ENCODE measurements at places on chromosomes 5 and 9.

DNA sequence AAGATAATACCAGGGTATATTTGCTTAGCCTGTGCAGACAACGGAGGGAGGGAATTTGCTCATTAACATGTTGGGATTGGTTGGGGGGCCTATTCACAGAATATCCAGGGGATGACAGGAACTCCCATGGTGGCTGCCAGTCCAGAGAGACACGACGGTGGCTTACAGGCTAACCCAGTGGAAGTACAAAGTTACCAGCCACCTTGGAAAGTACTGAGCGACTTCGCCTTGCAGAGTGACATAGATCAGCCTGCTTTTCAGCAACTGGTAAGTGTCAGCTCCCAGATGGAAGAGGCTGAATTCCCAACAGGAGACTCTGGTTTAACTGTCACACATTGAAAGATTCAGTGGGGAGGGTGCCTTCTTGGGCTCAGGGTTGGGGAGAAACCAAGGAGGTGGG is 7.9 kb downstream of the ISL1 start:
- DNase-seq = no peak

DNA sequence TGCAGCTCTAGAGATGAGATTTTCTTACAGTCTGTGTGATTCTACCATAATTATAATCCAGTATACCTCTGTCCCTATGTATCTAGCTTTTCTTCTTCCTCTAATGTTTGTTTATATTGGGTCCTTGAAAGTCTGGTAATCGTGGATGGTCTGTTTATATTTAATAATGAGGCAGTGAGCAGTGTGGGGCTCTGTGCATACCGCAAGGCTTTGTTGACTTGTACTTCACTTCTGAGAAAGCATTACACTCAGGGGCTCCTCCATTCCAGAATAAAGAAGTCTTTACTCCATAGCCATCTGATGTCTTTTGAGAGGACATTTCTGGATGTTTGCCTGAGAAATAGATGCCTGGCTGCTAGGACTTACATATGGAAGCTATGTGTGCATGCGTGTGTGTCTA is 4.5 kb upstream of the MPDZ start:
- DNase-seq = no peak

DNA sequence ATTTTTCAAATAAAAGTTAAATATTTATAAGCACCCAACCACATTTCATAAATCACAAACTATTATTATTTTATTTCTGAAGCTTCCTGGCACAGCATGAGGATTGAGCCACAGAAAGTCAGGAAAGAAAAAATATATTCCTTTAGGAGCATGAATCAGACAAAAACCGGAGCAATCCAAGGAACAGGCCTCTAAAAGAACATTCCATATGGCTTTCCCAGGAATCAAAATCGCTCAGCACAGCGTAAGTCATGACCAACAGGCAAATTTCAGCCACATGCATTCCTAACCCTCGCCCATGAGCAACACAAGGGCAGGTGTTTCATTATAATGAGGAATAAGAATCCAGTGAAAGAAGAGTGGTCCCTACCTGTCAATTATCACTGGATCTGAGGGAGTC is 26.7 kb downstream of the EBF1 start:
- DNase-seq = no peak

GRCh38 chr5:9781275-9781674 is 151.1 kb upstream of the TAS2R1 start:
- DNase-seq = no peak

DNA sequence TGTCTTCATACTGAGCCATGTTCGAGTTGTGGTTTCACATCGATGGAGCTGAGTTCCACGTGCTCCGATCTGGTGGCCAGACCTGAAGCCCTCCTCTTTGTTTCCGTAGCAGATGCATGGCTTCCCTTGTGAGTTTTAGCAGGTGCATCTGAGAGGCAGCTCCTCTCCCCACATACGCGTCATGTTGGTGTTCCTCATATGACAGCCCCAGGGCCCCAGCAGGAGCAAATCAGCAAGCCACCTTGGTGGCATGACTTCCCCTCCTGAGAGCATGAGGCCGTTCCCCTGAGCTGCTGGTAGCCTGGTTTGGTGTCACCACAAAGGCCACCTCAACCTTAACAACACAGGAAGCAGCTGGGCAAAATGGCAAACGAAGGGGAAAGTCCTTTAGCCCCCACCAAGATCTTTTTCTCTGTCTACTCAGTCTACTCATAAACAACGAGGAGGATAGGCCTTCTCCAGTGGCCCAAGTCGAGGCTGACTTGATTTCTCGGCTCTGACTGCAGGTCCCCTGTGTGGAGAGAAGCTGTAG is 5.9 kb downstream of the CYFIP2 start:
- DNase-seq = peak; percentile 91

GRCh38 chr5:171600741-171601265 is 181.4 kb downstream of the FGF18 start:
- DNase-seq = no peak

- no peak for DNase-seq
These were observed 250.2 kb upstream of the RFX3 start for GRCh38 chr9:3775968-3776367.

GRCh38 chr5:83577036-83577636 is 105.6 kb downstream of the VCAN start:
- DNase-seq = no peak

DNA sequence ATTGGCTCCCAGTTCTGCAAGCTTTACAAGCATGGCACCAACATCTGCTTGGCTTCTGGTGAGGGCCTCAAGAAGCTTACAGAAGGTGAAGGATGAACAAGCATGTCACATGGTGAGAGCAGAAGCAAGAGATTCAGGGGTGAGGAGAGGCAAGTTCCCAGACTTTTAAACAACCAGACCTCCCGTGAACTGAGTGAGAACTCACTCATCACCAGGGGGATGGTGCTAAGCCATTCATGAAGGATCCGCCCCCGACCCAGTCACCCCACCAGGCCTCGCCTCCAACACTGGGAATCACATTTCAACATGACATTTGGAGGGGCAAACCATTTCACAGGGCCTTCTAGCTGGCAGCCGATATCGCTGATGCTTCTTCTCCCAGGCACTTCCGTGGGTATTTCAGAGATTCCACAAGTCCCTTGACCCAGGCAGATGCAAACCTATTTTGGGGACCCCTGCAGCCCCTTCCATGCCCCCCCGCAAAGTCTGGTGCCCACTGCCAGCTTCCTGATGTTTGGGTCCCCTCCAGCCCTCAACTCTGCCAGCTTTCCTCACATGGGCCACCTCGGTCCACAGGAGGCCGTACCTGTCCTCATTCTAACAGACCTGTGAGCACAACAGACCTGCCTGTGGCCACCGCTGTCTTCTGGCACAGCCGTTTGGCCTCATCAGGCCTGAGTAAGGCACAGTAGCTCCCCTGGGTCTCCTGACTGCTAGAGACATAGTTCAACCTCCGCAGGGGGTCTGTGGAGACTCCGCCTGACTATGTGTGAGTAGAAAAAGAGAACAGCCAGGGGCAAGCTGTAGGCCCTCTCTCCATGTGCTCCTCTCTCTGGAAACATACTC is 60.7 kb upstream of the ANGPTL2 start:
- no peak for DNase-seq

GRCh38 chr5:111639912-111640311 is 117.1 kb downstream of the NREP start:
- DNase-seq = no peak

- DNase-seq = no peak
These were observed 46.8 kb downstream of the NIPSNAP3B start for GRCh38 chr9:104810421-104811339.

DNA sequence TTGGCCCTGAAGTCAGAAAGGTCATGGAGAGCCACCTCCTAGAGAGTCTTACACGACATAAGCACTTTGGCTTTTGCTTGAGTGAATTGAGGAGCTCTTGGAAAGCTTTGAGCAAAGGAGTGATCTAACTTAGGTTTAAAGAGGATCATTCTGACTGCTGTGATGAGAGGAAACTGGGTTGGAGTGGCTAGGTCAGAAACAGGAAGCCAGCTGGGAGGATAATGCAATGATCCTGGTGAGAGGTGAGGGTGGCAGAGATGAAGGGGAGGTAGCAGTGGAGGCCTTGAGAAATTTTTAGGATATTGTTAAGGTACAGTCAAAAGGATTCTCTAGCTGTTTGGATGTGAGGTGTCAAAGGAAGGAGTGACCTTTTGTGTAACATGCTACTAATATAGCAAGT is 32.2 kb upstream of the ROPN1L start:
- DNase-seq = no peak

- no peak for DNase-seq
These were observed 33.8 kb downstream of the SVEP1 start for GRCh38 chr9:110545705-110546104.

GRCh38 chr9:84921175-84921574 is 251.6 kb downstream of the NTRK2 start:
- no peak for DNase-seq

GRCh38 chr5:127650649-127651048 is 1.8 kb downstream of the CTXN3 start:
- no peak for DNase-seq

DNA sequence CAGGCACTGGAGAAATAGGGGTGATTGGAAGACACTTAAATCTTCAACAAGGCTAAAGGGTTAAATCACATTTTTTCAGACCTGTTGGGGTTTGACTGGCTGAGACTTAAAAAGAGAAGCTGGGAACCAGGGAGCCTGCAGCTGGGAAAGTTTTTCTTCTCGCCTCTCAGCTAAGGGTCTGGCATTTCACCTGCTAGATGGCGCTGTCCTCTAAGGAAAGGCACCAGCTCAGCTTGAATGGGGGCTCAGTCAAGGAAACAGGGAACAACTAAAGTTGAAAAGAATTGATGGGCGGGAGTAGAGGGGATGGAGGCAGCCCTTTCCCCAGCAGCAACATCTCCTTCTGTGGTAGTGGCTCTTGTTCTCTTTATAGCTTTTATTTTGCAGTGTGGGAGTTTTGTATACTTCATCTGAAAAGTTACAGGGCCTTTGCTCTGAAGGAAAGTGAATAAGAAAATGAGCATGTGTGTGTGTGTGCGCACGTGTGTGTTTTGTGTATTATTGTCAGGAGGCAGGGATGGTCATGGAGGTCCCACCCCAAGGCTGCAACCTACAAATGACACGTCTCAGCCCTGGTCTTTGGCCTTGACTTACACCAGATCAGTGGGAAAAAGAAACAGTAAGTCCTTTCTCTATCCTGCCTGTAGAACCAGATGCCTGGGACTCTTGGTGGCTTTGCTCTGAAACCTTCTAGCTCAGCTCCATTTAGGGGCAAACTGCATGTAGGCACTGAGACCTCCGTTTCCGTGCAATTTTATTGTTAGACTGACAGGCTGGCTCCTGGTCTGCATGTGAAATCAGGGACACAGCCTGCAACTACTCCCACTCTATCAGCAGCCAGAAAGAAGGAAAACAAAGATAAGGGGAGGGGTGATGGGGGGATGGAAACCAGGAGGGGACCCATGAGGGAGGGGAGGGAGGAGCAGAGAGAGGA is 316.2 kb upstream of the CLINT1 start:
- peak; percentile 81 for DNase-seq

DNA sequence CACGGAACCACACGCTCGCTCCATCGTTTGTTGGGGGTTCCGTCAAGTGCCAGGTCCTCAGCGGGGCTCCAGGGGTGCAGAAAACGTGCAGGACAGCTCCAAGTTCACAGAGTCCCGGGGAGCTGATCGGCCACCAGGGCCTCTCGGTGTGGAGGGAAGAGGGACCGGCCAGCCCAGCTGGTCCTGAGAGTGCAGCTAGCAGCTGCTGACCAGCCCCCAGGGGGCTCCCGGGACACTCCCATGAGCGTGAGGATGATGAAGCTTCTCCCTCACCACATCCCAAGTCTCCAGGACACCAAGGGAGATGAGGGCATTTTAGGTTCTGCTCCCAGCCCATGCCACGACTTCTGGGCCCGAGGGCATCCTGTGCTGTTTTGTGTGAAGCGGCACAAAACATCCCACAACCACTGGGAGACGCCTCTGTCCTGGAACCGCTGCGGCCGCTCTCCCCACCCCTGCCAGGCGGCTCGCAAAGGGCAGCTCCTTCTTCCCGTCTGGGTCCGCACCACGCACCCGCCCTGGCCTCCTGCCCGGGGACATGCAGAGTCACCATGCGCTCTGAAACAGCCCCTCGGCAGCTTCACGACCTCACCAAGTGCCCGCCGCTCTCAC is 67.5 kb upstream of the IRX4 start:
- DNase-seq = no peak

GRCh38 chr5:143495821-143496275 is 92.4 kb upstream of the NR3C1 start:
- no peak for DNase-seq

GRCh38 chr5:67305913-67306710 is 109.5 kb upstream of the CD180 start:
- DNase-seq = no peak

DNA sequence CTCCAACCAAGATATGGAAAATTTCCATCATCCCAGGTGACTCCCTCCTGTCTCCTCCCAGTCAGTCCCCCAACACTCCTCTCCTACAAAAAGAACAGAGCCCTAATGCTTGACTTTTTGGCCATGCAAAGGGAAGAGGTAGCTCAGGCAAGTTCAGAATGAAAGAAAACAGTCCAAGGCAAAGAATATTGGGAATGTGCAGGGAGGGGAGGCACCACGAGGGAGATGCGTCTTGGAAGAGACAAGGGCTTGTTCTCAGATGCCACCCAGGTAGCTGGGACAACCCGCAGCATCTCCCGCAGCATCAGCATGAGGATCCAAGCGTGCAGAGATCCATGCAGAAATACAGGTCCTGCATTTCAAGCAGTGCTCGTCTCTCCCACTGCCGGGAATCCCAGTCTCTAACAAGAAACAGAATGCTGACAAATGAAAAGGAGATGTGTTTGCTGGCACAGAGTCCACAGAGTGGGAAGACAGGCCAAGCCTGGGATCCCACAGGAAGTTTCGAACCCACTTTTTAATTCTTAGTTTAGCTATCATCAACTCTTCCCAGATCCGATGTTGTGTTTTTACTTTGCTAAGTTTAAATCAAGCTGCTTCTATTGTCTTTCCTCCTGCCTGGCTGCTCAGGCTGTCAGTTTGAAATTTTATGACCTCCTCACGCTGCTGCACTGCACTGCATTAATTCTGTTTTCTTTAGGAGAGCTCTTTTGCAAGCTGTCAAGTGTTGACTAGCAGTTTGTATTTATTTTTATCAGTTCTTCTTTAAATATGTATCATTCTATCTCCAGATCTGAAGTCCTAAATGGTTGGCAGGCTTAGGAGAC is 86.8 kb upstream of the OSMR start:
- no peak for DNase-seq

DNA sequence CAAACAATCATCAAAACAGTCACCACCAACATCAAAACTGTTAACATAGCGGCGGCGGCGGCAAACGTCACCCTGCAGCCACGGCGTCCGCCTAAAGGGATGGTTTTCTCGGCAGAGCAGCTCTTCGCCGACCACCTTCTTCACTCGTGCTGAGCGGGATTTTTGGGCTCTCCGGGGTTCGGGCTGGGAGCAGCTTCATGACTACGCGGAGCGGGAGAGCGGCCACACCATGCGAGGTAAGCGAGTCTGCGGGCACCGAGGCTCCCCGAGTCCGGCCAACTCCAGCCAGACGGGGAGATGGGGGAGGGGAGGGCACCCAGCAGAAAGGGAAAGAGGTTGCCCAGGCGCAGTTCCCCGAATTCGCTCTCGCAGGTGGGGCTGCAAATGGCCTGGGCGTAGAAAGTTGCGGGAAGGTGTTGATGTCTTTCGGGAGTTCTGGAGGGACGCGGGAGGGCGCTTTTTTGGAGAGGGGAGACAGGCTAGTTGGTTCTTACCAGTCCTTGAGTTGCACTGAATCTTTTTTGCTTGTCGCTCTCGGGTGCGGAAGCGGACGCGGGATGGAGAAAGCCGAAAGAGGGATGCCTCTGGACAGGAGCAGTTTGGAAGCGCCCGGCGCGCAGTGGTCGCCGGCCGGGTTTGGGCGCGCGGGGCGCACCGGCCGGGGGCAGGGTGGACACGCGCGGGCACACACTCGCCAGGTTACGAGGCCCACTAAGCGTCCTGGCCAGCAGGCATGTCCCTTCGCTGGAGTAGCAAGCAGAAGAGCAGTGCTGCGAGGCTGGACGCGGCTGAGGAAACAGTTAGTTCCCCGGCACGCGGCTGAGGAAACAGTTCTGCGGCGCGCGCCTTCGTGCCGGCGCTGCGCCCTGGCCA is 849 bp downstream of the RORB start:
- no peak for DNase-seq
